ENCODE measurements at places on chromosomes 11 and 22.

GRCh38 chr22:44045145-44045544 lies 21.0 kb downstream of the PARVB start:
- no peak for DNase-seq

GRCh38 chr11:65862941-65863888 lies 3.0 kb downstream of the MUS81 start:
- DNase-seq, result no peak

DNA sequence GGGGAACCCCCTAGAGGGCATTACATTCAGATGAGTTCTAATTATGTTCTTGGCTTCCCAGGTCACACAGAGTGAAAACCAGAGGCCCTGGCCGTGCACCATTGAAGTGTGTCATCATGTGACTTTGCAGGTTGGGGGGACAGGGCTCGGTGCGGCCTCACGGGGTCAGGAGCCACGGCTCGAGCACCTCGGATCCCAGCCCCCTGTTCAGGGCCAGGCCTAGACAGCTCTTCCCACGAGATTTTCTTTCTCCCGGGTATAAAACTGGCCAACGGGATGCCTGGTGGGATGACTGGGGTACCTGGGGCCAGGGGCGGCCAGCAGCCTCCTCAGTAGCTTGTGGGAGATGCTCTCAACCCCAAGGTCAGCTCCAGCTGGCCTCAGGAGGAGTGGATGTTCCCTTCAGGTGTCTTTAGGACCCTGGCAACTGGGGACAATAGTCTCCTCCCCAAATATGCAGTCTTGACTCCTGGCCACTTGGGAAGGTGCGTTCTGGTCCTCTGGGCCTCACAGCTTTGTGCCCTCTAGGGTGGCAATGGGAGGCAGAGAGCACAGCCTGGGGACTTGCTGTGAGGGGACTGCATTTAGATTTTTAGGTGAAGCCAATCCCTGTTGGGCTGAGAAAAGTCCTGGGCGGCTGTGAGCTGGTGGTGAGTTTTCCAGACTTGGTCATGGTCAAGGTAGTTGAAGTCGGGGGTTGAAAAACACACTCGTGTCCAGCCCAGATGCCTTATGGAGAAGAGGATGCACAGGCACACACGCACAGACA lies 95.6 kb downstream of the KCNQ1 start:
- DNase-seq, result no peak

DNA sequence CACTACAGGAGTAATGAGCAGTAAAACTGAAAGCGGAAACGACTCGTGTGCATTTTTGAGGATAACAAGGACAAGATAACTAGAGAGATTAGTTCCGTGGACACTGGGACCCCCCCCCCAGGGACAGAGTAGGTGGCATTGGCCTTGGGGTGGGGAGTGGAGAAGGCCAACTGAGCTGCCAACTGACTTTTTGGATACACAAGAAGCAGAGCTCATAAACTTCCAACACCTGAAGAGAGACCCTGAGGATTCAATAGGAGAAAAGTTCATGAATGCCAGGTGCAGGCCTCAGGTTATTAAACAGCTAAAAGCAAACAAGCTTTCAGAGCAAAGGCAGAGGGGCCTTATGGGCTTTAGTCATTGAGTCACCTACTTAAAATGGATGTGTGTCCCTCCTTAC lies 17.6 kb upstream of the PRSS23 start:
- no peak for DNase-seq

- no peak for DNase-seq
These were observed 44.4 kb upstream of the SLC22A12 start for GRCh38 chr11:64546600-64546999.

- DNase-seq, result no peak
These were observed 5.5 kb downstream of the CACNA1I start for GRCh38 chr22:39576027-39576426.

GRCh38 chr11:10233581-10233980 lies 60.4 kb downstream of the SBF2 start:
- no peak for DNase-seq

DNA sequence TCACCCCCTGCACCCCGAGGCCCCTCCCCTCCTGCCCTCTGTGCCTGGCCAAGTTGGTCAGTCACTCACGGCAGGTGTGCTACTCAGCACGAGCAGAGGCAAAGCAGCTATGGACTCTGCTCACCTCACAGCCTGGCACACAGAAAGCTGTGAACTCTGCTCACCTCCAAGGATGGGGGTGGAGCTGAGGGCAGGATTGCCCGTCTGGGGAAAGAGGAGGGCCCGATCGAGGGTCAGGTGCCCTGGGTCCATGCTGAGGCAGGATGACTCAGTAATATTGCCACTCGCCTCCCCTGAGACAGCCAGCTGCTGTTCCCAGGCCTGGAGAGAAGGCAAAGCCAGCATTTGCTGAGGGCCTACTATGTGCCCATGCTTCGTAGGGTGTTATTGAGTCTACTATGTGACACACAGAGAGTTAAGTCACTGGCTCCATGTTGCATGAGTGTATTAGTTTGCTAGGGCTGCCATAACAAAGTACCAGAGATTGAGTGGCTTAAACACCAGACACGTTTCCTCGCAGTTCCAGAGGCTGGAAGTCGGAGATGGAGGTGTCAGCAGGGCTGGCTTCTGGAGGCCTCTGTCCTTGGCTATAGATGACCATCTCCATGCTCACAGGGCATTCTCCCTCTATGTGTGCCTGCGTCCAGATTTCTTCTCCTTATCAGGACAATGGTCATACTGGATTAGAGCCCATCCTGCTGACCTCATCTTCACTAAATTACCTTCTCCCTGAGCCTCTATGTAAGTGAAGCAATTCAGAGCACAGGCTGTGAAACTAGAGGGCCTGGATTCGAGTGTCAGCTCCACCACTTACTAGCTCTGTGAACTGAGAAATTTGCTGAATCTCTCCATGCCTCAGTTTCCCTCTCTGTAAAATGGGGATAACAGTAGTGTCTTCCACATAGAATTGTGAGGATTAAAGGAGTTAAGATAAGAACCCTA lies 13.2 kb upstream of the TSKU start:
- no peak for DNase-seq

GRCh38 chr11:45698777-45699497 lies 33.5 kb upstream of the CHST1 start:
- DNase-seq, result no peak

DNA sequence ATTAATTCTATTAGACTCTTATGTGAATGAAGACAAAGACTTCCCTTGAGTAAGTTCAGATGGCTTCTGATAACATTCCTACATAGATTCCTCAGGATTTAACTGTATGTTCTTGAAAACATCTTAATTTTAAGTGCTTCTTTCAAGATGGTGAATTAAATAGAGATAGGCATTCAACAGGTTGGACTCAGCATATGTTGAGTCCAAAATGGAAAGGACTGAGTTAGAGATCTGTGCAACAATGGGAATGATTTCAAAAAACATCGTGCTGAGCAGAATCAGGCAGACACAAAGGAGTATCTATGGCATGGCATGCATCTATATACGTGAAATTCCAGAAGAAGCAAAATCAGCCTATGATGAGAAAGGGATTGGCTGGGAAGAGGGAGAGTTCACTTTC lies 36.2 kb downstream of the ZNF195 start:
- DNase-seq, result no peak

GRCh38 chr22:40414838-40415505 lies 44.6 kb downstream of the SGSM3 start:
- no peak for DNase-seq
